ENCODE measurements at places on chromosomes 4 and X.

GRCh38 chr4:183860731-183861130 lies 44.4 kb upstream of the STOX2 start:
- no peak for DNase-seq

- no peak for DNase-seq
Measured at GRCh38 chr4:41977709-41978108, 3.8 kb upstream of the DCAF4L1 start.

GRCh38 chrX:77922787-77923186 lies 12.3 kb downstream of the ATP7A start:
- no peak for DNase-seq

GRCh38 chr4:148557793-148558192 lies 115.6 kb upstream of the NR3C2 start:
- no peak for DNase-seq

DNA sequence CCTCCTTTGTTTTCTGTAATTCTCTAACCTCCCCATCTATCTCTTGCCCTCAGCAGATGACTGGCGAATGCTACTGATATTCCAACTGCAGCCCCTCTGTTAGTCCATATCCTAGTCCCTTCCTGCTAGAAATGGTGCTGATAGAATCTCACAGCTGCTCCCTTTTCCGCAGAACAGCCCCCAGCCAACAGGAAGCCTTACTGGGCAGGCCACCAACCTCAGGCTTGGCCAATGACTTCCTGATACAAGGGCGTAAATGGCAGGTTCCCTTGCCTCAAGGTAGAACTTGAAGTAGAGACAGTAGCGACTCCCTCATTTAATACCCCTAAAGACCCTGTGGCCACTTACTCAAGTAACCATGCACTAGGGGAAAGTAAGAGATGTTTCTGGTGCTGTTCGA lies 26.7 kb upstream of the SLC2A9 start:
- no peak for DNase-seq

DNA sequence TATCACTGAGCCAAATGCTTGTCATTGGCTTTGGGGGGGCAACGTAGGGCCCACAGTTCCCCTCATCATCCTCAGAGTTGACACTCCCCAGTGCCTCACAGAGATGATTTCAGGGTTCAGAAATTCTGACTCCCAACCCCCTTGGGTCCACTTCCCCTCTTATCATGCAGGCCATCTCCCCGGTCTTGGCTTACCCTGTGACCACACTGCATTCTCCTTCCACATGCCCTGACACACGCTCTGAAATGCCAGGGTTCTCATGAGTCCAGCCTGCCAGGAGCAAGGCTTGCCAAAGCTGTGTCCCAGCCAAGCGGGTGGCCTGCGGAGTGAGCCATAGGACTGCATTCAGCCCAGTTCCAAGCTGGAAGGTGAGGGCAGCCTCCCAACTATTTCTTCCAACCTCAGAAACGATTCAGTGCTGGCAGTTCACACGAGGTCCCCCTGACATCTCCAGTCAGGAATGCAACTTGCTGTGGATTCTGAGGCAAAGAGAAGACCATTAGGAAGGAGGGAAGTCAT lies 101.2 kb downstream of the SMIM20 start:
- DNase-seq, result no peak

GRCh38 chr4:83065266-83065665 lies 30.3 kb downstream of the COPS4 start:
- DNase-seq, result no peak

DNA sequence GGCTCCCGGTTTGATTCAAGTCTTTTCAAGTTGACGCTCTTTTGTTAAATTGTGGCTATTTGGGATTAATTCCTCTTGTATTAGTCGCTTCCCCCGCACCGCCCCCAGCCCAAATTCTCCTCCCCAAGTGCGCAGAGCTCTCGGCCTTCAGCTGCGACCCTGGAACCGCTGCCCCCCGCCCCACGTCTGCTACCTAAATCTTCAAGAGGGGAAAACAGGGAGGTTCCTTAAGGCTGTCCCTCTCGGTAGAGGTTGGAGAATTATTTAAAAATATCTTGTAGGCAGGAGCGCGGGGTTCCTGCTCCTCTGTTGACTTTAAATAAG lies 860 bp upstream of the RPS6KA3 start:
- DNase-seq, result no peak

GRCh38 chr4:3491681-3492405 lies 28.7 kb downstream of the DOK7 start:
- DNase-seq, result no peak

DNA sequence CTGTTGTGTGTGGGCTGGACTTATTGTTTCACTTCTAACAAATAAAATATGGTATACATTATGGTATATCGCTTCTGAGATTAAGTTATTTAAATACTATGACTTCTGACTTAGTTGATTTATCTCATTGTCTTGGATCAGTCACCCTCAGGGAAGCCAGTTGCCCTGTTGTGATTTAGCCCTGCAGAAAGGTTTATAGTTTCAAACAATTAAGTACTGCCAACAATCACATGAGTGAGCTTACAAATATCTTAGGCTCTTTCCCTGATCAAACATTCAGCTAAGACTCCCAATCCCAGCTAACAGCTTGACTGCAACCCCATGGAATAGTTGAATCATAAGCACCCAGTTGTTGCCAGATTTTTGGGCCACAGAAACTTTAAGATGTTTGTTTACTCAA lies 85.4 kb downstream of the MAGEC1 start:
- no peak for DNase-seq

- DNase-seq, result no peak
Measured at GRCh38 chrX:112011376-112011775, 71.2 kb downstream of the TRPC5 start.

- DNase-seq, result no peak
Measured at GRCh38 chr4:8105306-8106100, 53.1 kb downstream of the ABLIM2 start.

GRCh38 chrX:9767375-9767774 lies 1.7 kb upstream of the GPR143 start:
- no peak for DNase-seq

- DNase-seq, result no peak
Measured at GRCh38 chr4:41888687-41889074, 46.5 kb upstream of the TMEM33 start.

DNA sequence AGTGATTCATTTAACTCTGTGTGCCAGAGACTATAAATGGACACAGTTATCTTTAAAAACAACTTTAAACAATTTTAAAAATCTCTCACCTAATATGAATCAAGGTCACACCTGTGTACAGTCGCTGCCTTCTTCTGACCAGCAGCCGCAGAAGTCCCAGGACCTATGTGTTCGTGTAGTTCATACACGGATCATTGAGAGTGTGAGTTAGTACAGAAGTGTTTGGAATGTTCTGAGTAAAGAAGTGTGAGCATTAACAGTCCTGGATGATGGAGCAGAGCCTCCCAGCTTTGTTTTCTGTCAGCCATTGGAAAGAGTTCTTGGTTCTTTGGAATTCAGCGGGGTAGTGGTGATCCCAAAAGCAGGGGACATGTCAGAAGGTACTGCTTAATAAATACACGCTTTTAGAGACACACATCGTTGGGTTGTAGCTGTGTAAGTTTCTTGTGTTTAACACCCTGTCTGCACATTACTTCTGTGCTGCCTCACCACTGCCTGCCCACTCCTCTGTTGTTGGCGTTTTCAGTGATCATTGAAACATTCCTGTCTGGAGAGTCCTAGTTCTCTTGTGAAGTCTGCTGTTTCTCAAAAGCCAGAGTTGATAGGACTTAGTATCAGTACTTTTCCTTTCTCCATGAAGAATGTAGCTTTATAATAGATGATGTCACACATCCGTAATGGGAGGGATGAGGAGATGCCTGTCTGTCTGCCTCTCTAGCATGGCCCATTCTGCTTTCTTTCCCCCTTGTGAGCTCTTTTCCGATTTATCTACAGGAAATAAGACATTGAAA lies 90.6 kb downstream of the PTTG2 start:
- DNase-seq, result no peak

- no peak for DNase-seq
Measured at GRCh38 chrX:153662266-153662665, 11.3 kb downstream of the PNCK start.

- no peak for DNase-seq
Measured at GRCh38 chr4:53781629-53782457, 190.6 kb upstream of the LNX1 start.

- no peak for DNase-seq
Measured at GRCh38 chr4:20486433-20486832, 213.8 kb upstream of the PACRGL start.

DNA sequence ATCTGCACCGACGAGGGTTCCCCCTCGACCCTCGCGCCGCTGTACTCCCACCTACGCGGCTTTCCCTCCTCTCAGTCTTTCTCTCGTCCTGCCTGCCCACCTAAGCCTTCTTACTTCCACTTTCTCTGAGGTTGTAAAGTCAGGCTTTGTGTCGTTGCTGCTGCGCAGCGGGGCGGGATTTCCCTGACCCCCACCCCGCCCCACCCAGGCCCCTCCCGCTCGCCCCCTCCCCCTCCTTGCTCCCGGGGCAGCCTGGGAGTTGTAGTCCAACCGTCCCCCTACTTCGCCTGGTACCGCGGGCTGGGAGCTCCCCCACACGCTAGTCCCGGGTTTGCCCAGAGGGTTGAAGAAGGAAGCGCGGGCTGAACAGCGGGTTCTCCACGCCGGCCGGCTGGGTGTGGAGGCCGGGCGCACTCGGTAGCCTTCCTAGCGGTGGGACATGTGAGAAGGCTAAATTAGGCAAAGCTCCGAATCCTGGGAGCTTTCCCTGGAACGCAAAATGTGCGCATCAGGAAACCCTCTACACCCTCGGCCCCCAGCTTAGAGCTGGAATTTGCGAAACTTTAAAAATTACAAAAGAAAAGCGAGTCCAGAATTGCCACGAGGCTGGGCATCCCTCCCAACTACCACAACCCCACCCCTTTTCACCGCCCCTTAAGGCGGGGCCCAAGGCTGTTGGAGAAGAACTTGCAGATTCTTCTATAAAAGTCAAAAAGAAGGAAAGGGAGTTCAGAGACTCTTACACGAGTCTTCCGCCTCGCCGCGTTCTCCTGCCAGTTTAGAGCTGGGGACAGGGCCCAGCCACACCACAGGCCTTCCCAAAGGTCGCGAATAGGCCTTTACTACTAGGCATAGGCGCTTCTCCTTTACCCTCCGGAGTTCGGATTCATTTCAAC lies at the start of gene ATP11C:
Gene ATP11C (minus strand): TSS at position 153 of the 896 bp plus-strand sequence. CDS start 1,011 bp downstream, outside the sequence.
- peak; percentile 60 for DNase-seq
